ENCODE measurements at places on chromosomes 2 and 18.

- peak; percentile 11 for DNase-seq
Observed at GRCh38 chr18:79856119-79857007, 58.6 kb downstream of the KCNG2 start.

- no peak for DNase-seq
Observed at GRCh38 chr2:205721057-205721449, 38.8 kb downstream of the NRP2 start.

DNA sequence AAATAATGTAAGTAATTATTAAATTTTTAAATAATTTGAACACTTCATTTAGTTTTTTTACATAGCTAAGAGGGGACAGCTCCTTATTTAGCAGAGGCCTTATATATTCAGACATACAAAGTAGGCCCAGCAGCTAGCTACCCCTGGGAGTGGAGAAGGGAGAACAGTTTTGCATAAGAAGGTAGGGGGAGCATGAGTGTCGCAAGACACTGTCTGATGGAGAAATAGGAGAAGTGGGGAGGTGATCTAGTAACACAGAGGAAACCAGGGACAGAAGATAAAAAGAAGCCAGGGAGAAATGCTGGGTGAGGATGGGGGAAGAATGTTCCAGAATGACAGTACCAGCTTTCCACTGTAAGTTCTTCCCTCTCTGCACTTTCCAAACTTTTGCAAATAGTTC, 16.0 kb upstream of the RGPD4 start:
- no peak for DNase-seq

DNA sequence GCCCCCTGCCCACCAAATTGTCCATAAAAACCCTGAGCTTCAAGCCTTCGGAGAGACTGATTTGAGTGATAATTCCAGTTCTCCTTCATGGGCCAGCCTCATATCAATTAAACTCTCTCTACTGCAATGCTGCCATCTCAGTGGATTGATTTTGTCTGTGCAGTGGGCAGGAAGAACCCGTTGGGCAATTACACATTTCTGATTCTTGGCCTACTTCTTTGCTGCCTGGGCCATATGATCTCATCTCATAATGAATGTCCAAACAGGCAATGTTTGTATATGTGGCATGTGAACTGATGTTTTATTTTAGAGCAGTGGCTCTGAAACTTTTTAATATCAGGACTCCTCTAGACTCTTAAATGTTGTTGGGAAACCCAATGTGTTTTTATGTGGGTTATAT, 101.2 kb upstream of the SLC38A11 start:
- DNase-seq = no peak

- no peak for DNase-seq
Observed at GRCh38 chr2:167057446-167057845, 169.2 kb downstream of the XIRP2 start.

DNA sequence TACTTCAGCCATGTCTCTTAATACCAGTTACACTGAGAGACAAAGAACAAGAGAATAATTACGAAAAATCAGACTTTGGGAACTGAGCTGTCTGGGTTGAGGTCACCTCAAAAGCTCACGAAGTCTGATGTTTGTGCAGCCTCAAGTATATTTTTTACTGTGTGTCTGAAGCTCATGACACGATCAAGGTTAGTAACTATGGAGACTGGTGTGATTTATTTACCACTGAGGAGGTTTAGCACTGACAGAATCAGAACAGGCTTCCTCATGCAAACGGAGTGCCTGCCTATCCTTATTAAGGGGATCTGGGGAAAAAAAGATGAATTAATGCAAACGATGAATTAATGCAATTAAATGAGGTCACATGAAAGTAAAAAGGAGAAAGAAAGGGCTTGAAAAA, 61.1 kb upstream of the RAPH1 start:
- DNase-seq = no peak

DNA sequence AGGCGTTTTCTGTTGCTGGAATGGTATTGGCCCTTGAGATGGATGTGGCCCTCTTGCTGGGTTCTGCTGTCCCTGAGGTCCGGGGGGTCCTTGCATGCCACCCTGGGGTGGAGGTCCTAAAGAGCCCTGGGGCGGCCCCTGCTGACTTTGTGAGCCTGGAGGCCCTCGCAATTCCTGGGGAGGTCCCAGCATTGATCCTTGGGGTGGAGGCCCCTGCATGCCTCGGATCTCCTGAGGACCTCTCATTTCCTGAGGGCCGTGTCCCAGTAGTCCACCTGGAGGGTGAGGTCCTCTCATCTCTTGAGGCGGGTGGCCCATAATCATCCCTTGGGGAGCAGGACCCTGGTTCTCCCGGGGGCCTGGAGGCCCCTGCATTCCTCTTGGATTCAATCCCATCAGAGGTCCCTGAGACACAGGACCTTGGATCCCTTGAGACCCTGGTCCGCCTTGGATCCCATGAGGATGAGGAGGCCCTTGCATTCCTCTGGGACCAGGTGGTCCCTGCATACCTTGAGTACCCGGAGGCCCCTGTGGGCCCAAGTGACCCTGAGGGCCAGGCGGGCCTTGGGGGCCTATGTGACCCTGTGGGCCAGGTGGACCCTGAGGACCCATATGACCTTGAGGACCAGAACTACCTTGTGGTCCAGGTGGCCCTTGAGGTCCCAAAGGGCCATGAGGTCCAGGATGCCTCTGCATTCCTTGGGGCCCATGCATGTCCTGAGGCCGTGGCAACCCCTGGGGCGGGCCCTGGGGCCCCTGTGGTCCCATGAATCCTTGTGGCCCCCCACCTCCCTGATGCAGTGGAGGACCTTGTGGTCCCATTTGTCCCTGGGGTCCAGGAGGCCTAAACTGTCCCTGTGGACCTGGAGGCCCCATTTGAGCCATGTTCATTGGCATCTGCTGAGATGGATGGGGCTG, 18.3 kb downstream of the SFT2D3 start:
- DNase-seq = no peak

GRCh38 chr2:187299122-187299906, 148.7 kb downstream of the CALCRL start:
- DNase-seq = no peak

DNA sequence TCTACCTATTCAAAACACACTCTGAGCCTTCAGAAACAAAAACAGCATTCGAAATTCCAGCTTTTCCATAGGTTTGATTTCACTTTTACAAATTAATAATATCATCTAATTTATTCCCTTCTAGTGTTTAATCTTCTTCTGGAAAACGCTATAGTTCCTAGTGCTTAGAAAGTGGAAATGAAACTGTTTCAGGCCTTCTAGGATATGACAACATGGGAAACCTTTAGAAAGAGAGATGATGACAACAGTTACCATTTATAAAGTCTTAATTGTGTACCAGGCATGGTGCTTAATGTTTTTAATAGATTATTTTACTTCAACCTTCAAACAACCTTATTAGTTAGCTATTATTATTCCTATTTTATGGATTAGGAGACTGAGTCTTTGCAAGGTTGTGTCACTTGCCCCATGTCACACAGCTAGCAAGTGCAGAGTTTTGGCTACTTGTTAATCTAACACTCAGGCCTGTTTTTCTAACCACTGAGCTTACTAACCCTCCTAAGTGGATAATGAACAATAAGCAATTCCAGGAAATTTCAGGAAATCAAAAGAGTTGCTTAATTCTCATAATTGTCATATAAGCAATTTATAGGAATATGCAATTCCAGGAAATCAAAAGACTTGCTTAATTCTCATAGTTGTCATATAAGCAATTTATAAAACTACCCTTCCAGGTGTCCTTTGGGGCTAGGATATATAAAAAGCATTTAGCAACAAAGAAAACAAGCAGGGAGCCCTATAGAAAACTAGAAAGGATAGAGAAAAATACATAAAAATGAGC, 206.0 kb downstream of the ZNF521 start:
- no peak for DNase-seq

GRCh38 chr2:222296911-222297599, 1.7 kb downstream of the PAX3 start:
- DNase-seq = no peak

GRCh38 chr2:207865210-207865609, 95.5 kb upstream of the FZD5 start:
- no peak for DNase-seq

DNA sequence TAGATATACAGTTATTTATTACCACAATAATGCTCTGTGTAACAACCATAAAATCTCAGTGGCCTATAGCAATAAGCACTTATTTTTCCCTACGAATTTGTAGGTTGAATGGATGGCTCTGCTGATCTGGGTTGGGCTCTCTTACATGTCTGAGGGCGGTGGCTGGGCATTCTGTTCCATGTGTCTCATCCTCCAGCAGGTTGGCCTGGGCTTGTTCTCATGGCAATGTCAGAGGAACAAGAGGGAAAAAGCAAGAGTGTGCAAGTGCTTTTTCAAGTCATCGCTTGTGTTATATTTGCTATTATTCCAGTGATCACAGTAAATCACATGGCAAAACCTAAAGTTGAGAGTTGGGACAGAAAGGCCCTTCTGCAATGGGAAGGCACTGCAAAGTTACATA, 30.4 kb upstream of the MYO3B start:
- DNase-seq = no peak

DNA sequence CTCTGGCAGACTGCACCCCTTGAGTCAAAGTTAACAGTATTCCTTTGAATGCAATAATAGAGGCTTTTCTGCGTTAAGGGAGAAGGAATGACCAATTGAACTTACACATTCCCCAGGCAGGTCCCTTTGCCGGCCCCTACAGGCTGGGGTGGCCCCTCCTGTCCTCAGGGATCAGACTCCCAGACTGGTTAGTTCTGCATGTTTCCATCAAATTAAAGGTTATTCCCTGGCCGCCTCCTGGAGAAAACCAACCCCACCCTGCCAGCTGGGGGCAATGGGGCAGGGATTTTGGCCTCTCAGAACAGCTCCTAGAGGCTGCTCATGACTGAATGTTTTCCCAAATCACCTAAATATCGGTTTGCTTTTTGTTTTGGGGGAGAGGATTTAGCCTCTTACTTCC, 199.6 kb downstream of the MGAT5 start:
- DNase-seq = no peak

- DNase-seq = no peak
Observed at GRCh38 chr2:200203381-200203827, 103.1 kb upstream of the SPATS2L start.

GRCh38 chr18:46718501-46719341, 38.1 kb downstream of the ST8SIA5 start:
- DNase-seq = no peak

GRCh38 chr2:226050822-226051221, 651.3 kb downstream of the NYAP2 start:
- no peak for DNase-seq

GRCh38 chr18:9495465-9495864, 20.2 kb downstream of the RALBP1 start:
- DNase-seq = no peak

GRCh38 chr2:97918818-97919217, 76.9 kb downstream of the TMEM131 start:
- DNase-seq = no peak

GRCh38 chr2:238238766-238239542, 884 bp downstream of the HES6 start:
- peak; percentile 54 for DNase-seq

DNA sequence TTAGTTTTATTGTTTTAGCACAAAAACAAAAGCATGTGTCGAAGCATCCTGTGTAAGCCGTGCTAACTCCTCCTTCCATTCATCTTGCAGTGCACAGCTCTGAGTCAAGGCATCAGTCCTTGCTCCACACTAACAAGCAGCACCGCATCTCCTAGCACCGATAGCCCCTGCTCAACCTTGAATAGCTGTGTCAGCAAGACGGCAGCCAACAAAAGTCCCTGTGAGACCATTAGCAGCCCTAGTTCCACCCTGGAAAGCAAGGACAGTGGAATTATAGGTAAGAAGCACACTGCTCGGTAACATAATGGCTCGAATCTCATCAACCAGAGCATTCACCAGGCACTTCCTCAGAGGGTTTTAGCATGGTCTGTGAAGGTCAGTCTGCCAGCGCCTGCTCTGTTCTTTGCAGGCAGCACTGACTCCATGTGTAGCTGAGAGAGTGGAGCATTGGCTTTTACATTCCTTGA, 136.2 kb downstream of the WDSUB1 start:
- no peak for DNase-seq

DNA sequence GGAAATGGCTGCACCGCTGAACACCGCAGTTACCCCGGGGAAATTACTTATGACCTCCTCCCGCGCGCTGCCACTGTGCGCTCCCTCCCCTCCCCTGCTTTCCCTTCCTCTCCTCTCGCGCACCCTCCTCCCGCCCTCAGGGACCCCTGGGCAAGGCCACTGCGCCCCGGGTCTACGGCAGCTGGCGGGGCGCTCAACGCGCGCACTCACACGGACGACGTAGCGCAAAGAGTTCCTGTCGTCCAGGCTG, 7.9 kb downstream of the ALPP start:
- DNase-seq = no peak

DNA sequence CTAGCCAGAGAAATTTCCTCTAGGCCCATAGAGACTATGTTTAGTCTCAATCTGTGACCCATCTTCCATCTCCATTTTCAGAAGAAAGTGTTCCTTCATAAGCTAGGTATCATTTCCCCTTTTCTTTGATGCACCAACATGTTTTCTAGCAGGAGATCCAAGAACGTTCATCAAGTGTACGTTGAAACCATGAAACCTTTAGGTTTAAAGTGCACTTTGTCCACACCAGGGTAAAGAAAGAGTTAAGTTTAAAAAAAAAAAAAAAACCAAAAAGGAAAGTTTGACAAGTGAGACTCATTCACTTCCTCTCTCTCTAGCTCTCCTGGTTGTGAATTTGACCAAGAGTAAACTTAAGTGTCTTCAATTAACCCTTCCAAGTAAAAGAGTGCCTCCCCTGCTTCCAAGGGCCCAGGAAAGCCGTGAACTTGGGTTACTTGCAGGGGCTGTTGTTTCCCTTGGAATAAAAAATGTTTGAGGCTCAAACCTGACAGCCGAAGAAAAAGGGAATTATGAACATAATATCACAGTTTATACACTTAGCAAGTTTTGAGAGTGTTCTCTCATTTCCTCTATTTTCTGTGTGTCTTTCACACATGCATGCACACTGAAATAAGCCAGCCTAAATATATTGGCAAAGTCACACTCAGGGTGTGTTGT, 56.7 kb downstream of the LBH start:
- DNase-seq = no peak

GRCh38 chr2:196391149-196391479, 219.7 kb upstream of the STK17B start:
- DNase-seq = no peak

GRCh38 chr2:100784681-100785080, 35.3 kb upstream of the NPAS2 start:
- DNase-seq = no peak

- DNase-seq = no peak
Observed at GRCh38 chr2:190910341-190911136, 29.9 kb downstream of the GLS start.

DNA sequence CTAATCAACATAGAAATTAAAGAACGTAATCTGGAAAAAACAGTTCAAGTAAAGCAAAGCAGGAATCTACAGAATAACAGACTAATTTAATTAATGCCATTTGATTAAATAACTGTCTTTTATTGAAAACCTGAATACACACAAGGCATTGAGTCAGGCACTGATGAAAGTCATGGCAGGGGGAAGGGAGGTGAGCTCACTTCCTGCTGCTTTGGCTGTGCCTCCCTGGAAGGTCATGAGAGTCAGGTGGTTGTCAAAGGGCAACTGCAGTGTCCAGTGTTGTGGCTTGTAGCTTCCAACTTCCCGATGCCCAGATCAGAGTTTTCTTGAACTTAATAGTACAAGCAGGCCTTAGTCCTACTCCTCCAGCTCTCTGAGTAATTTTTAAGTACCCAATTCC, 180.9 kb downstream of the PID1 start:
- DNase-seq = no peak

Measured in stimulated activated CD4-positive, alpha-beta T cell treated with anti-CD3 and anti-CD28 coated beads, Interleukin-15, amount 100 ng/mL, for 24 hours (primary cell).